ENCODE measurements at places on chromosomes 6 and 20.

- no peak for DNase-seq
Observed at GRCh38 chr20:38905375-38905774, 20.8 kb upstream of the FAM83D start.

GRCh38 chr6:42200035-42200434 lies 5.3 kb upstream of the GUCA1B start:
- DNase-seq: peak; percentile 10

DNA sequence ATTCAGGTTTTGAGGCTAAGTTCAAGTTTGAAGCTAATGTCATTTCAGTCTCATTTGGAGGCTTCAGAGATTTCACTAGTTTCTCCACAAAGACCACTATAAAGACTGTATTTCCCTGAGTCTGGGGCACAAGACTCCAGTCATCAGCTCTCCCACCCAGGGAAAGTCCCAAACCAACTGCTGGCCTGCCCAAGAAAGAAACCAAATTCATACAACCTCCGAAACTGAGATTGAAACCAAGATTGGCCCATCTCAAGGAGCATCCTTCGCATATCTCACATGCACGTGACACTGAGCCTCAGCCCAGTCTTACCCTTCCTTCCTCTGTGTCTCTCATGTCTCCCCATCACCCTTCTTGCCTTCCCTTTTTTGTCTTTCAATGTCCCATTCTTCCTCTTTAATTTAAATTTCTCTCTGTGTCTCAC lies 3.5 kb upstream of the LTA start:
- DNase-seq: no peak

- no peak for DNase-seq
Observed at GRCh38 chr6:143498428-143498827, 13.1 kb downstream of the FUCA2 start.

DNA sequence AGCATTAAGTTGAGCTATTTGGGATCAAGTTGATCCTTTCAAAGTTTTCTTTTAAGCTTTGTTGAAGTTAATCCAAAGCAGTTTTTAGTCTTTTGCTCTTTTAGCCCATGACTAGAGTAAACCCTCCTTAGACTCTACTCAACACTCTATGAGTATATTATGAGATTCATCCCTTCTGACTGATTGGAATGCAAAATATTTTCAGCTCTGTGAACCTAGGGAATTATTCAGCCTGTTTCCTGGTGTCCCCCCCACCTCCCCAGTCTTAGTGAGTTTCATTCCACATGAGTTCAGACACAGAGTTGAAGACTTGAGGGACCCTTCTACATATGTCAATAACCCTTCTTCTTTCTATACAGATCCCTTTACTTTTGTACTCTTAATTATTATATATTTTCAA lies 413.7 kb downstream of the RFPL4B start:
- DNase-seq: no peak

DNA sequence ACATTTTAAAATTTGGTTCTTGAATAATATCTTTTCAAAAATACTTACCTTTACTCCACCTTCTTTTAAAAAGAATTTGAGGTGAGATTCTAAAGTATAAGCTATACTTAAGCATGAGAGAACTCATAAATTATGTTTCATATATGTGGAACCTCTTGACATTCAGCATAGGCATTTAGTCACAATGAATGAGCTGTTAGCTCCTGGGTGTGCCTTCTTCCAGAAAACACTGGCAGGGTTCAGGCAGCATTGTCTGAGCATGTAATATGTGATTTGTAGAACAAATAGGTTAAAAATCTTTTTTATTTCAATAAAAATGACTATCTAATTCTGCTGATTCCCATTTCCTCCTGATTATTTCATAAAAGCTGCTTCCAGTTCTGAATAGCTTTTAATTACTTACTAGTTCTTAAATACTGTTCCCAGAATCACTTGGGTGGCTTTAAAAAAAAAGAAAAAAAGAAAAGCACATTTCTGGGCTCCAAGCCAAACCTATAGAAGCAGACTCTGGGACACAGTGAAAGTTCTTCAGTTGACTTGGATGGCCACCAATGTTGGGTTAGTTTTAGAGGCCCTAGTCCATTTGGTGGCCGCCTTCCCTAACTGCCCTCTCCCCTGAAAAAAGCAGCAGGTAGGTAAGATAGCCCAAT lies 20.2 kb downstream of the RNF8 start:
- DNase-seq: no peak

GRCh38 chr20:59388402-59388801 lies 88.0 kb downstream of the EDN3 start:
- DNase-seq: no peak

GRCh38 chr6:36000451-36000850 lies 24.0 kb downstream of the SLC26A8 start:
- DNase-seq: no peak

GRCh38 chr6:30918670-30919069 lies 4.6 kb downstream of the VARS2 start:
- no peak for DNase-seq

GRCh38 chr6:18062733-18063132 lies 59.7 kb downstream of the NHLRC1 start:
- DNase-seq: peak; percentile 47

DNA sequence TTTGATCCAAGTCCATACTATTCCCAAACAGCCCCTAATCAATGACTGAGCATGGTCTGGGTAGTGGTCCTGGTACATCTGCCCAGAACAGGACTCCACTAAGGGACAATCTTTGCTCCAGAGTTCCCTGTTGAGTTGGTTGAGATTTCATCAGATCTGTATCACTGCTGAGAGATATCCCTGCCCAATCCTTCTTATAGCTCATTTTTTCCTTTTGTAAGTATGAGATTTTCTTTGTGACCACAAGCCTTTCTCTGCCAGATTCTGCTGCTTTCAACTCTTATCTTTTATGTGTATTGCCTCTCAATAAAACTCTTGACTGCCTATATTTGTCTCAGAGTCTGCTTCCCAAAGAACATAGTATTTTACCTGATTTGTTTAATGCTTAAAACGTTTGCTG lies 46.2 kb upstream of the LAMA2 start:
- DNase-seq: no peak

- DNase-seq: no peak
Observed at GRCh38 chr6:56862415-56863175, 92.3 kb upstream of the BEND6 start.

GRCh38 chr6:13101409-13101808 lies 226.9 kb downstream of the TBC1D7 start:
- DNase-seq: no peak

- no peak for DNase-seq
Observed at GRCh38 chr6:6564154-6564553, 24.4 kb upstream of the LY86 start.

DNA sequence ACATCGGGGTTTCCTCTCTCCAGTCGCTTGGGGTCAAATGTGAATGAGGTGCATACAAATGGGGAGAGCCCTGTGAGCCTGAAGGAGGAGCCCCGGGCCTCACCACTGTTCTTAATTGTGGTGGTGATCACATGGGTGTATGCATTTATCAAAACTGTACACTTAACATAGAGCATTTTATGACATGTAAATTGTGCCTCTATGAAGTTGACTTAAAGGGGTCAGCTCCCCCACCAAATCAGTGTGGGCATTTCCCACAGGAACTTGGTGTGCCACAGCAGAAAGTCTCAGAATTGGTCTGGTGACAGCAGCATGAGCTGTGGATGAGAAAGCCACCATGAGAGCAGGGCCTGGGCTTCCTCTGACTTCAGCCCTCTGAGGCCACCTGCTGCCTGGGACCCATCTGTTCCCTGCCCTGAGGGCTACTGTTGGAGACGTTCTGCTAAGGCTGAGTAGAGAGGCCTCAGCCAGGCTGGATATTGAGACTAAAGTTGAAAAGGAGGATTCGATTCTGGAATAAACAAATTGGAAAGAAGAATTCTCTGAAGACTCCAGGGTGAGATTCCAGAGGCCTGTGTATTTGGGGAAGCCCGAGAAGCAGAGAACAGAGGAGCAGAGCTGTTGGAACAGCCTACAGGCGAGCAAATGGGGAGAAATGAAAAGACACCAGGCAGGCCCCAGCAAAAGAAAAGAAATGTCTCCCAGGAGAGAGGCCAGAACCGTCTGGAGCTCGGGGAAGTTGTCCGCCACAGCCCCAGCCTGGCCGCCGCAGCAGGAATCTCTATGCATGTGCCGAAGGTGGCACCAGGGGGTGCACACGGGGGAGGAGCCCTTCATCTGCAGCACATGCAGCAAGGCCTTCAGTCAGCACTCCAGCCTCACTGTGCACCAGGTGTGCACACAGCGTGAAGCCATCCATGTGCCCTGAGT lies 37.6 kb upstream of the XRN2 start:
- DNase-seq: no peak

DNA sequence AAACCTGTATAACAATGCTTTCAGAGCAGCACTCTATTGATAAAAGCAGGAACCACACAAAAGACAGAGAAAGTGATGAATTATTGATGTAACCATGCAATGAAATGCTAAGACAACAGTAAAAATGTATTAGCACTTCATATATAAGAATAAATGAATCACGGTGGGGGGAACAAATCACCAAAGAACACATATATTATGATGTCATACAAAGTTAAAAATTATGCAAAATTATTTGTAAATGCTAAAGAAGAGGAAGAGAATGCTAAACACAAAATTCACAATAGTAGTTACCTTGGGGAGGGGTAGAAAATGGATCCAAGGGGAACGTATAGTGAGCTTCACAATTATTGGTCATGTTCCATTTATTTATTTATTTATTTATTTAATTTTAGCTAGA lies 133.9 kb downstream of the KIF13A start:
- no peak for DNase-seq

- DNase-seq: no peak
Observed at GRCh38 chr6:139470997-139471396, 96.5 kb upstream of the CITED2 start.

GRCh38 chr6:143298071-143298470 lies 152.4 kb downstream of the ADAT2 start:
- no peak for DNase-seq

DNA sequence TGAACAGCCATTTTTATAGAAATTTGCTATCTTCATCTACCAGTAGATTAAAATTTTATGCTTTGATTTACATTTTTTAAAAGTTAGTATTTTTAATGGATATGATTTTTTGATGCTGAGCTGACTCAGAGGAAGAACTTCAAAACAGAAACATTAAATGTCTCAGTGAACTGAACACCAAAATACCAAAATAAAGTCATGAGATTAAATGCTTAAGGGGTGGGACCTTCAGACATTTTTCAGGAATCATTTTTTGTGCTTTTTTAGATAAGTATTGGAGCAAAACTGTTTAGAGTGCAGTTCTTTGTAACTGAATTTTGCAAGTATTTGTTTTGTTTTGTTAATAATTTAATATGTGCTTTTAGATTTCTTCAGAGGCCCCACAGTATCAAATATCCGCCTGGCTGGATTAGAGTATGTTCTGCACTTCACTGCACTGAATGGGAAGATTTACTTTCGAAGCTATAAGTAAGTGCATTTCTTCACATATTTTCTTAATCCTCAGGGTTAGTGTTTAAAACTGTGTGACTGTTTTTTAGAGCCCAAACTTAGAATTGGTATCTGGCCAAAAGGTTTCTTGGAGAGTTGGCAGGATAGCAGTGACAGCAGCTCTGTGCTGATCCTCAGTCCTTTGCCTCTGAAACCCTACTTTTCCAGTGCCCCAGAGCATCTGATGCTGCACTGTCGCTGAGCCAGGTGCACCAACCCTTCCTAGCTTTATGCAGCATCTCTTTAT lies 33.7 kb downstream of the RPF2 start:
- DNase-seq: no peak

DNA sequence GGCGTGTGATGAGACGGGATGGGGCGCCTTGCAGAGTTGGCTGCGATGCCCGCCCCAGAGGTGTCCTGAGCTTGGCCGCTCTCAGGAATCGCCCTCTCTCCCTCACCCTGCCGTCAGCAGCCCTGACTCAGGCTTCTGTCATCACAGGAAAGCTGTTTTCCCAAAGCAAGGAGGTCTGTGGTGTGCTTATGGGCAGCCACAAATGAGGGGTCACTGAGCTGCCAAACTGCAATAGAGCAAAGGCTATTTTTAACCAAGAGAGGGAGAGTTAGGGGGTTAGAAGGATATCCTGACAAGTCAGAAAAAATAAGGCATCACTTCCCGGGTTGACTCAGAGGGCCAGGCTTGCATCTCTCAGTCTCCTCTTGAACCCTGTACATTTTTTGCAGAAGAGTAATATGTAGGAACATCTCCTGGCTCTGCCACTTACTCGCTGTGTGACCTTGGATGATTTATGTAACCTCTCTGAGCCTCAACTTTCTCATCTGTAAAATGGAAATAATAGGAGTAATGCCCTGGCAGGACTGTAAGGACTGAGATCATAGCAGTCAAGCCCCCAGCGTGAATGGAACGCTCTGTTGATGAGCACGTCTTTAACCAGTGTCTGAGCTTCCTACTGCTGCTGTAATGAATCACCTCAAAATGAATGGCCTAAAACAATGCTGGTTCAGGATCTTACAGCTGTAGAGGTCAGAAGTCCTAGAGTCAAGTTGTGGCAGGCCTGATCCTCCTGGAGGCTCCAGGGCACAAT lies 181.9 kb downstream of the NFATC2 start:
- no peak for DNase-seq

- DNase-seq: no peak
Observed at GRCh38 chr6:35497571-35498421, 917 bp upstream of the TEAD3 start.

DNA sequence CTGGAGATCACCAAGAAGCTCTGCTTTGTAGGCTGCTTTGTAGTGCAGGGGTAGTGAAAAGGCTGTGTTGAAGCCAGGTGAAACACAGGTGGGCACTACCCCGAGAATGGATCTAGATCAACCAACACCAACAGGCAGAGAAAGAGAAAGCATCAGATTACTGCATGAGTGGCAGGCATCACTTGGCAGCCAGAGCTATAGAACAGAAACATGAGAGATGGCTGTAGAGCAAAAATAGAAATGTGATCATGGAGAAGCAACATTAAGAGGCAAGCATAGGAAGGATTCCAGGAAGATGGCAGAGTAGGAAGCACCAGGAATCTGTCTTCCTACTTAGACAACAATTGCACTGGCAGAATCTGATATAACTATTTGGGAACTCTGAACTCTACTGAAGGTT lies 311.1 kb upstream of the TCF21 start:
- no peak for DNase-seq

DNA sequence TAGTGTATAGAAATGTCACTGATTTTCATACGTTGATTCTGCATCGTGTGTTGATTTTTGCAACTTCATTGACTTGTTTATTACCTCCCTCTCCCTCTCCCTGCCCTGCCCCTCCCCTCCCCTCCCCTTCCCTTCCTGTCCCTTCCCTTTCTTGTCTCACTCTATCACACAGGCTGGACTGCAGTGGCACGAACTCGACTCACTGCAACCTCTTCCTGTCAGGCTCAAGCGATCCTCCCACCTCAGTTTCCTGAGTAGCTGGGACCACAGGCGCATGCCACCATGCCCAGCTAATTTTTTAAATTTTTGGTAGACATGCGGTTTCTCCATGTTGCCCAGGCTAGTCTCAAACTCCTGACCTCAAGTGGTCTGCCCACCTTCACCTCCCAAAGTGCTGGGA lies 19.2 kb upstream of the PPP1R14C start:
- no peak for DNase-seq

DNA sequence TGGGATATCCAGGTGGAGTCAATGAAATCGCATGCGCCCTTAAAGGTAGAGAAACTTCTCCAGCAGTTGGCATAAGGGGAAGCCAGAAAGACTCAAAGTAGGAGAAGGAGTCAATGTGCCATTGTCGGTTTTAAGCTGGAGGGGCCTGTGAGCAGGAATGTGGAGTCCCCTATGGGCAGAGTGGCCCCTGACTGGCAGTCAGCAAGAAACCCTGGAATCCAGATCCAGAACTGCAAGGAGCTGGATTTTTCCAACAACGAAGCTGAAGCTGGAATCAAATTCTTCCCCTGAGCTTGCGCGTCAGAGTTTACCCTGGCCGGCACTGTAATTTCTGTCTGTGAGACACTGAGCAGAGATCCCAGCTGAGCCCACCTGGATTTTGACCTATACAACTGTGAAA lies 315.0 kb downstream of the DHX35 start:
- DNase-seq: no peak

- no peak for DNase-seq
Observed at GRCh38 chr6:43942616-43943015, 172.6 kb downstream of the VEGFA start.
